ENCODE measurements at places on chromosomes 7 and 10. TPM values are rescaled to one million over a fixed set of nuclear protein-coding genes. Genes with fewer than 3 reads are reported as not detected.

The NCF1 gene
- total RNA-seq = 0.18 TPM

The IKZF5 gene
- total RNA-seq = 5.0 TPM

The OGDHL gene
- total RNA-seq = 0.46 TPM

The WEE2 gene
- total RNA-seq = not detected

The CDK14 gene
- 0.34 TPM for total RNA-seq

The AMPH gene
- 0.05 TPM for total RNA-seq

The POLR2J3 gene
- total RNA-seq = 35.7 TPM

The HSPA14 gene
- 37.8 TPM for total RNA-seq

The GPR146 gene
- 1.9 TPM for total RNA-seq

The PPP1R17 gene
- total RNA-seq = not detected

The NYAP1 gene
- total RNA-seq = 6.7 TPM

Measured in A549 treated with AZD2906 at 1 μM for 4 hours (cell line).